ENCODE measurements at places on chromosomes 3 and 15.

DNA sequence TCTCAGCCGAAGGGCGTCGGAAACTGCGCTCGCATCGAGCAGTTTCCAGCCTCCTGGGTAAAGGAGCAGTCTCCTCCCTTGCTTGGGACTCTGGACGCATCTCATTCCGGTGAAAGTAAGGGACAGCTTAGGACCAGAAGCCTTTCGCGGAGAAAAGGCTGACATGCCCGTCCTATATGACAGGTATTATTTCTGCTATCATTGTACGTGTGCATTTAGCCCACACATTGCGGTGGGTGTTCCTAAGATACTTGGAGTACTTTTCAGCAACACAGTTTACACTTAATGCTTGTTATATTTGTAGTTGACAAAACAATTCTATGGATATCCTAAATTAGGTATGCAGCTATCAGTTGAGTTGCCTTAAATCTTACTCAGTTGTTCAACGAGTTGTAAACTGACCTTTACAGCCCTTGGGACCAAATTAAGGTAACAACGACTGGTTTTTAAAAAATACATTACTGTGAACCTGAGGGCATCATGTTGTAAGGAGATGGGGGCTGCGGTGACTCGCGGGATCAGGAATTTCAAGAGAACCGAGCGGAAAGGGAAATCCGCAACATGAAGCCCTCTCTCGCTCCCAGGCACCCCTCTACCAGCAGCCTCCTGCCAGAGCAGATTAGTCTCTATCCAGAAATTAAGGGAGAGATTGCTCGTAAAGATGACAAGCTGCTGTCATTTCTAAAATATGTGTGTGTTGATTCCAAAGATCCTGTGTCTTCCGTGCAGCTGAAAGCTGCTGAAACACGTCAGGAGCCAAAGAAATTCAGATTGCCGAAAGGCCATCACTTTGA is 632 bp upstream of the COPS2 start:
- no peak for DNase-seq

- DNase-seq, result no peak
Measured at GRCh38 chr3:89859757-89860156, 752.3 kb downstream of the EPHA3 start.

- no peak for DNase-seq
Measured at GRCh38 chr15:48974882-48975281, 11.2 kb upstream of the SHC4 start.

DNA sequence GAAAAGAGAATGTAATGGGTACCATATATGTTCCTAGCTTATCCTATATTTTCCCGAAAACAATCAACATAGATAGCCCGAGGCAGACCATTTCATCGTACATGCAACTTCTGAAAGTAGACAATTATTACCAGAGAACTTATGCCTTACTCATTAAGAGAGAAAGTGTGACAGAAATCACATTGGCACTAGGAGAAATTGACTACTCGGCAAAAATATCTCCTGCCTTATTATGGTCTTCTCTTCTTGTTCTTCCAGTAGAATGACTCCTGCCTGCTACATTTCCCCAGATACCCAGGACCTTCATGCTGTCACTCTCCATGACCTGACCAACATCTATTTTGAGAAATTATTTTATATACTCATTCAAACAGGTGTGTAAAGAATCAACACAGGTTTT is 1015.7 kb downstream of the TUSC7 start:
- DNase-seq, result no peak

GRCh38 chr3:15361494-15362214 is 29.3 kb upstream of the SH3BP5 start:
- DNase-seq, result peak; percentile 65

- no peak for DNase-seq
Measured at GRCh38 chr15:32657941-32658340, 16.4 kb downstream of the SCG5 start.

- no peak for DNase-seq
Measured at GRCh38 chr3:154786724-154787123, 293.4 kb upstream of the MME start.

DNA sequence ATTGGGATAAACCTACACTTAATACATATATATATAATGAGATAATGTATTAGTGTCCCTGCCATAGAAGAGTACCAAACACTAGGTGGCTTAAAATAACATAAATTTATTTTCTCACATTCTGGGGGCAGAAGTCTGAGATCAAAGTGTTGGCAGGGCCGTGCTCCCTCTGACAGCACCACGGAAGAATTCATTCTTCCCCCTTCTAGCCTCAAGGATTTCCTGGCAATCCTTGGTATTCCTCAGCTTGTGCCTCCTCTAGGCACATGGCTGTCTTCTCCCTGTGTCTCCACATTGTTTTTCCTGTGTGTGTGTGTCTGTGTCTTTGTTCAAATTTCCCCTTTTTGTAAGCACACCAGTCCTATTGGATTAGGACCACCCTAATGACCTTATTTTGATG is 115.2 kb upstream of the AGBL1 start:
- DNase-seq, result no peak

- DNase-seq, result no peak
Measured at GRCh38 chr15:99257107-99257750, 5.9 kb downstream of the LRRC28 start.

- DNase-seq, result no peak
Measured at GRCh38 chr3:52236424-52236886, 2.5 kb downstream of the TWF2 start.

- DNase-seq, result no peak
Measured at GRCh38 chr15:77773903-77774302, 141.2 kb upstream of the LINGO1 start.

DNA sequence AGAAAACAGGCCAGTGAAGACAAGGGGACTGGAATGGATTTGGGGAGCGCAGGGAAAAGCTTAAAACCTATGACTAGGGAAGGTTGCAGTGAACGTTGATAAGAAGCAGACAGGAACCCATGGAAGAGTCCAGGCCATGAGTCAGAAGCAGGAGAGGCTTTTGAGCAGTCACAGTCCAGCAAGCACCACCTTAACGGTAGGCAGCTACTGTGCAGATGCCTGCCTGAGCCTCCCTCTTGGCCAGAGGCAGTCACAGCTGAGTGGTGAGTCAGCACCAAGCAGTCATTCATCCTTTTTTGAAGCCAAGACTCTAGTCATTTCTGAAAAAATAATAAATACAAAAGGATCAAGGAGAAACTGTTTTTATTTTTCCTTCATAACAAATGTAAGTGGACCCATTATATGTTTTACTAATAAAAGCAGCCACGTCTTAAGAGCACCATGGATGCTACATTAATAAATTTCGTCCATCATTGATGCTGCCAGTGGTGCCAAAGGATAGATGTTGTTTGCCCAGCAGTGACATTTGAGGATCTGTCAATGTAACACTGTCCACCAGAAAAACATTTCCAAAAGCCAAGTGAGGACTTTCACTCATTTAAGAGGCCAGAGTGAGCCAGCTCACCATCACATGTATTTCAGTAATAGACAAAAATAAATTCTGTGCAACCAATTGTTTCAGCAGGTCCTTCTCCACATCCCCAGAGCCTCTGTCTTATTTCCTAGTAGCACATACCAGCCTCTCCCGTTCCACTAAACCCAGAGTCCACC is 42.1 kb upstream of the ACTC1 start:
- no peak for DNase-seq

DNA sequence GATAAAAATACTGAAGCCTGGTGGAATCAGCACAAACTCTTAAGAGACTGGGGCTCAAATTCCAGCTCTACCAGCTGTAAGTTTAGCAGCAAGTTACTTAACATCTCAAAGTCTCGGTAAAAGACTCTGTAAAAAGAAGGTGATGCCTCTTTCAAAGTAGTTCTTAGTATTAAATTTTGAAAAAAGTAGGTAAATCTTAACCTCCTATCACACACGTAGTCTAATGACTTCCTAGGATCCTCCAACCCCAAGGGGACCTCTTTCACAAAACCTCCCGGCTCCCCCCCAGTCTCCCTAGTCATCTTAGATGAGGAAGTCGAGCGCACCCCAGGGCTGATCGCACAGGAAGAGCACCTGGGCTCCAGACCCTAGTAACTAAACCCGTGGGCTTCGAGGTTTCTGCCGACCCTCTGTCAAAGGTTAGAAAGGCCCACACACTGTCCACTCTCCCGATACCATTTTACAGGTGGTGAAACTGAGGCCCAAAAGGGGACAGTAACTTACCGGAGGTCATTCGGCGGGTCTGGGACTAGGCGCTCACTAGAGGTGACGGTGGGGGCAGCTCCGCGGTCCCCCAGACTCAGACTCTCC is 427 bp downstream of the MBD4 start:
- DNase-seq, result no peak

GRCh38 chr3:128128251-128128650 is 4.6 kb upstream of the RUVBL1 start:
- DNase-seq, result no peak

- DNase-seq, result no peak
Measured at GRCh38 chr3:149356044-149356592, 21.3 kb downstream of the TM4SF1 start.

DNA sequence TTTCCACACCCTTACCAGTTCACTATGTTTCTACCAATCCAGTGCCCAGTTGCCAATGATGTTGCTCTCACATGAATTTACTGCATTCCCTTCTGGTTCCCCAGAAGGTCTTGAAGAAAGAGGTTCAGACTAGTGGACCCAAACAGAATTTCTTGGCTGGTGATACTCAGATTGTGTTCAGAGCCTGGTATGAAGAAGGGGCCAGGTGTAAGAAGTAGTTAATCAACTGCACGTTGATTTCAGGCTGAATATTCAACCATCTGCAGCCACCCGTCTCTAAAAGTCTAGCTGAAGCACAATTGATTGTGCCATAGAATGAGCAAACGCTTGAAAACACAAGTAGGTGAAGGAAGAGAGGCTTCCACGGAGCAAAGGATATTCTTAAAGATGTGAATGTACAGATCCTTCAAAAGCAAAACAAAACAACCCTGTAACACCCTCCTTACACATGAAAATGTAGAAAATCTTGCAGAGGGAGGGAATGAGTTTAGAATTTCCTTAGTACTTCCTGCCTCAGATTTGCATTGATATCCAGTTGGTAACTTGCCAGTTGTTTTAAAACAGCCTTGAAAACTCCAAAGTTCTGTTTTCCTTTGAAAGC is 4.7 kb downstream of the RBMS3 start:
- DNase-seq, result no peak

- no peak for DNase-seq
Measured at GRCh38 chr3:36221975-36222374, 158.3 kb upstream of the STAC start.

- peak; percentile 46 for DNase-seq
Measured at GRCh38 chr3:171874251-171874681, 31.1 kb downstream of the TMEM212 start.

- DNase-seq, result no peak
Measured at GRCh38 chr15:63605816-63606215, 8.6 kb downstream of the FBXL22 start.

DNA sequence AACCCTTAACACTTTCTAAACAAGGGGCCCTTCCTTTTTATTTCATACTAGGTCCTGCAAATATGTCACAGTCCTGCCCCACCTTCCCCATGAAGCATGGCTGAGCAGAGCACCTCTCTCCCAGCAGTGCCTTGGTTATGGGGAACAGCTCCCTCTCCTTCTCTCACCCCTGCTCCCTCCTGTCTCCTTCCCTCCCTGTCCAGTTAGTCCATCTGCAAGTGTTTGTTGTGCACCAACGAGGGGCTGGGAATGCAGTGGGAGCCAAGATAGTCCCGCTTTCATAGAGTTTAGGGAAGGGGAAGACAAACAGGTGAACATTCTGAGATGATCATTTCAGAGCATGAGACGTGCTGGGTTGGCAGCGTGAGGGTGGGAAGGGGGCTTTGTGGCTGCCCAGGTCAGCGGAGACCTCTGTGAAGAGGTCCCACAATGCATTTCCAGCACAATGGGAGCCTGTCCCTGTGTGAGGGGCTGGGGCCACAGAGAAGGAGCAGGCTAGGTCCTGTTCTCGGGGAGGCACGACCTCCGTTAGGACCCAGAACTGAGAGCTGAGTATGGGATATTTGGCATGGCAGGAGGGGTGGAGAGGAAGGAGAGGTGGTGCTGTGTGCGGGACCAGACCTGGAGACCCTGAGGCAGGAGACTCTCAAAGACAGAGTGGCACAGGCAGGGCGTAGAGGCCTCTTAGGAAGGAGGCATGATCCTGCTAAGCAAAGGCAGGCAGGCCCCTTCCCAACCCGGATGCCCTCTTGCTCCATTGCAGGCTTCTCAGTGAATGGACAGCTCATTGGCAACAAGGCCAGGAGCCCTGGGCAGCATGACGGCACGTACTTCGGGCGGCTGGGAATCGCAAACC is 5.5 kb upstream of the ITIH3 start:
- no peak for DNase-seq

DNA sequence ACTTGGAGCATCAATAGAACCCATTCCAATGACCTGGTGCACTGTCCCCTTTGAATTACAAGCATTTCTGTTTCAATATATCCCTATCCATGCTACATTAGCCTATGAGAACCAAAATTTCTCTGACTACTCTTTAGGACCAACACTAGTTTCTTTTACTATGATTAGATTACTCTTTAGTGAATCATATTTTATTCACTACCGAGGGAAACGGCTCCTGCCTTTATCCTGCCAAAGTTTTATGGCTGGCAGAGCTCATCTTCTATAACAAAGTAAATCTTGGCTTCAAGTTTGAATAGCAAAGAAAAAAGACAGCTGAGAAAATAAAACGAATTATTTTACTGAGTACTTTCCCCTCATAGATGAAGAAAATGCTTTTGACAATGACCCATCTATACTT is 120.9 kb downstream of the SLC9A9 start:
- DNase-seq, result no peak

DNA sequence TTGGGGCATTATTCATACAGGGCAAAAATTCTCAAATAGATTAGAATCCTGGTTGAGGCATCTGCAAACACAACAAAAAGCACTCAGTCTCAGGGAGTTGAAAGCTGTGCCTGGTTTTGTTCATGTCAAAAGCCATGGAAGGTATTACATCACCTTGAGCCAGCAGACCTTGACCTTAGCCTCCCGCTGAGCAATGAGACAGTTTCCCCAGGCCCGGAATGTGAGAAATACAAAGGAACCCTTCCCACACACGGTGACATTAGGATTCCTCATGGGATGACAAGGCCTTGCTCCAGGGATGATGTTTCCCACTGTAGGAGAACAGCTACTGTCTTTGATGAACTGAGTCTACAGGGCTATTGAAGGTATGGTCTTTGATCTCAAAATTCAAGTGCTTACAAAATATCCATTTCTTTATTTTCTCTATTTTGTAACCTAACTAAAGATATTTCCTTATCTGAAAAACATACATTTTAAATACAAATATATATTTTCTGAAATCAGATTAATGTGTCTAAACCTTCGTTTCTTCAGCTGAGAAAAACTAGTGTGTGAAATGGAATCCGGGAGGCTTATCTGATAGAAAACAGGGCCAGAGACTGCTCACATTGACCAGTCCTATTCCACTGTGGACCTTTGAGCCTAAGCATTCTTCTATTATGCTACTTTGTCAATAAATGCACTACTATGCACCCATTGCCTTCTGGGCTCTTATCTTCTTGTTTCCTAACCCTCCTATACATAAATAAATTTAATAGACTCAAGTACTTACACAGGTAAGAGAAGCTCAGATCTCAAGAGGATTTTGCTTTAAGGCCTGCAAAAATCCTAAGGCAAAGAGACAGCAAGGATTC is 298.2 kb downstream of the KBTBD8 start:
- DNase-seq, result peak; percentile 73

DNA sequence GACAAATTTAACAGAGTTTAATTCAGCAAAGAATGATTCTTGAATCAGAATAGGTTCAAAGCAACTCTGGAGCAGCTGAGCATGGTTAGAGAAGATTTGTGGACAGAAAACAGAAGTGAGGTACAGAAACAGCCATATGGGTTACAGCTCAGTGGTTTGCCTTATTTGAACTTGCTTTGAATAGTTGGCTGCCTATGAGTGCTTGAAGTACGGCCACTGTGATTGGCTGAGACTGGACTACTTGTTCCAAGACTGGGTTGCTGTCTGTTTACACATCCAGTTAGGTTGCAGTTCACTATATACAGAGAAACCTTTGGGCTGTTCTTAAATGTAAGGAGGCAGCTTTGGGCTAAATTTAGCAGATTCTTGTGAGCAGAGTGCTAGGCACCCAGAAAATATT is 79.4 kb upstream of the CADPS start:
- no peak for DNase-seq

Measured in NT2/D1 (cell line).